ENCODE measurements at places on chromosomes 3 and 15.

GRCh38 chr3:99114565-99115291 lies 213.2 kb upstream of the DCBLD2 start:
- no peak for DNase-seq

- DNase-seq: no peak
These were observed 379.1 kb downstream of the MCTP2 start for GRCh38 chr15:94610485-94610884.

DNA sequence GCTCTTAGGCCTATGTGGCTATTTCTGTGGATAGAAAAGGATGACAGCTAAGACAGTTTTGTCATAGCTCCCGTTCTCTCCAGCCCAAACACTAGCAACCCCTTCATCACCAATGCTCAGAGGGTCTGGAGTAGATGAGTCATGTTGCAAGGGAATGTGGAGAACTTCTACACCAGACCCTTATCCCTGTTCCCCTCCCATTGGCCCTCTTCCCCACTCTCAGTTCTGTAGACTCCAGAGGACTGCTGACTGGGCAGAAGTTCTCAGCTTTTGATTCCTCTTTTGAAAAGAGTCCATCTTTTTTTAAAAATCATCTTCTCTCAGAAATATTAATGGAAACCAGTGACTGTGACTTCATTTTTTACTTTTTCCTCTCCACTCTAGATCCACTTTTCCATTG lies 2.4 kb upstream of the MYZAP start:
- no peak for DNase-seq

DNA sequence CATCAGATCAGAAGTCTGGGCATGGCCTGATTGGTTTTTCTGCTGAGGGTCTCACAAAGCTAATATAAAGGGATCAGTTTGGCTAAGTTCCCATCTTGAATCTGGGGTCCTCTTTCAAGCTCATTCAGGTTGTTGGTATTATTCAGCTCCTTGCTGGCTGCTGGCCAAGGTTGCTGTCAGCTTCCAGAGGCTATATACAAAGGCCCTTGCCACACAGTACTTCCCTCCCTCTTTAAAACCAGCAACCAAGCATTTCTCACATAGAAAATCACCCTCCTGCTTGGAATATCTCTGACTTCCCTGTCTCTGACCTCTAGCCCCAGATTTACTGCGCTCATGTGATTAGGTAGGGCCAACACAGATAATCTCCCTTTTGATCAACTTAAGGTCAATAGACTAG lies 442.9 kb downstream of the ERC2 start:
- no peak for DNase-seq

DNA sequence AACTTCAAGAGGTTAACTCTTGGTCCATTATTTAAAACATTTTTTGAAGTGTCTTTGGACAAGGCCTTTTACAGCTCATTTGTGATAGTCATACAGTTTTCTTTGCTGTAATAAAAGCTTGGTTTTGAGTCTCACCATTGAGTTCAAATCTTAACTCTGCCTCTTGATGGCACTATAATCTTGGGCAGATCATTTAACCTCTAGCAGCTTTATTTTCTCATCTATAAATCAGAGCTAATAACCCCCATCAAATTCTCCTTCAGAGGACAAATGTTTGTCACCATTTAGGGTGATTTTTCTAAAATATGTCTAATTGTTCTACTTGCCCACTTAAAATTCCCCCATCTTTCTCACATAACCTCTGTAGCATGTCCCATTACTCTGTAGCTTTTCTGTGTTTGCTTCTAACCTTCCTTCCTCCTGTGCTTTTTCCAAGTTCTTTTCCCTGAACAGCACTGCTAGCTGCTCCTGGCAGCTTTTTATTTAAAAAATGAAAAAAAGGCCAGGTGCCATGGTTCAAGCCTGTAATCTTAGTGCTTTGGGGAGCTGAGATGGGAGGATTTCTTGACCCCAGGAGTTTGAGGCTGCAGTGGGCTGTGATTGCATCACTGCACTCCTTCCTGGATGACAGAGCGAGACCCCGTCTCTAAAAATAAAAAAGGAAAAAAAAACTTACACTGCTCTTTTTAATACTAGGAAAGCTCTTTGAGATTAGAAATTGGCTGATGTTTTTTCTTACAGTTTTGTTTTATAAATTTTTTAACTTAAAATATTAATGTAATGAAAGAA lies 28.5 kb downstream of the UBE2E1 start:
- DNase-seq: no peak

DNA sequence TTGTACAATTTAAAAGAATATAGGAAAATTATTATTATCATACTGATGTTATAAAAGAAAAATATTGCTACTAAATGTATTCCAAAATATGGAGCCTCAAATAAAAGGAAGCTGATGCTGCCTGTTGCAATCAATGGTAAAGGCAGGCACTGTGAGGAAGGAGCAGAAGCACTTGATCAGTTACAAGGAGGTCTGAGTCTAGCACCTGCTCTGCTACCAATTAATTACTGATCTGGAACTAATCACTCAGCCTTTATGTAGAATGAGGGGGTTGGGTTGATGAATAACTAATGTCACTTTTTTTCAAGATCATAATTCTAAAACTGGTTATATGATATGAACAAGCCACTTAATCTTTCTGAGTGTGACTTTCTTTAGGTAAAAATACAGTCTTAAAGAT lies 5.5 kb downstream of the ADGRG7 start:
- DNase-seq: no peak

GRCh38 chr15:63037976-63038720 lies 4.4 kb upstream of the TPM1 start:
- DNase-seq: peak; percentile 53

- DNase-seq: no peak
These were observed 713.1 kb downstream of the SI start for GRCh38 chr3:164365242-164365641.

DNA sequence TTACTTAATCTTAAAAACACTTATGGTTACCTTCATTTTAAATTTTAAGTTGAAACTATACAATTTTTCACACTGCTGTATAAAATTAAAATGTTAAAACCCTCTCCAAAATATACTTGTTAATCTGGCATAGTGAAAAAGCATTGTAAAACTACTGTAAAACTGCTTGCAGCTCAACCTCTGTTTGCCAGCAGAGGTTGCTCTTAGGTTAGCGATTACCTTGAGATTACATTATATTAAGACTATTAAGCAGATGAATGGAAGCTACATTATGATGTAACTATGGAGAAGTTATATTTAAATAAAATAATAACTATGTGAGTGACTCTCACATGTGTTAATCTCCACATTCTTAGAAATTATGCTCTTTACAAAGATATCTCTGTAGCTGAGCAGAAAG lies 143.6 kb upstream of the SLITRK3 start:
- DNase-seq: peak; percentile 28

GRCh38 chr15:58519516-58519915 lies 87.7 kb downstream of the LIPC start:
- DNase-seq: no peak

GRCh38 chr15:79820820-79821219 lies 76.0 kb downstream of the MTHFS start:
- DNase-seq: no peak

All from NCI-H774 (cell line).